Stimulated activated CD4-positive, alpha-beta T cell treated with anti-CD3 and anti-CD28 coated beads, Interleukin-15, amount 100 ng/mL, for 1 hour (primary cell): ENCODE measurements at places on chromosomes 2 and 18.

DNA sequence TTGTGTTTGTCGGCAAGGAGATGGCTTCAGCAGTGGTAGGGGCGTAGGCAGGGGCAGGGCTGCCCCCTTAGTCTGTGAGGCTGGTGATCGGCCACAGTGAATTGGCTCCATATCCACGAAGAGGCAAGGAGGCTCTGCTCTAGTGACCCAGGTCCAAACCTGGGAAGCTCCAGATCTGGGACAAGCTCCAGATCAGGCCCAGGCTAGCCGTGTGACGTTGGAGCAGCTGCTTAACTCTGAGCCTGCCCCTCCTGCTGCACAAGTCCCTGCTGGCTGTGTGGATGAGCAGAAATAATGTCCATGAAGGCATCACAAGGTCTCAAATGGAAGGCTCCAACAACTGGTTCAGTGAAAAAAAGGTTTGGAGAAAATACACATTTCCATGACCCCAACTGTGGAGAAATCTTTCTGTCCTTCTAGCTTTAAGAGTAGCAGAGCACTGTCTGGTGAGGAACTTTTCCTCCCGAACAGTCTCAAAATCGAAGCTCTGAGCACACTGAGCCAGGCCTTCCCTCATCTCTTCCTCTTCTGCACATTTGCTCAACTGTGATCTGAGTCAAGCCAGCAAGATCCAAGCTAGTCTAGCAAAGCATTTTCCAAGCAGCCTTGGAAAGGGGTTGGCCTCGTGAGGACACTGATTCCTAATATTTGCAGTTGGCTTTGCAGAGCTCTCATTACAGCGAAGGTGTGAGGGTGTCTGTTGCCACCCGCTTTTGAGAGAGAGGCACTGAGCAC is 67.0 kb upstream of the TCF7L1 start:
- DNase-seq, result no peak

- no peak for DNase-seq
Observed at GRCh38 chr18:10258836-10259474, 195.5 kb upstream of the APCDD1 start.

DNA sequence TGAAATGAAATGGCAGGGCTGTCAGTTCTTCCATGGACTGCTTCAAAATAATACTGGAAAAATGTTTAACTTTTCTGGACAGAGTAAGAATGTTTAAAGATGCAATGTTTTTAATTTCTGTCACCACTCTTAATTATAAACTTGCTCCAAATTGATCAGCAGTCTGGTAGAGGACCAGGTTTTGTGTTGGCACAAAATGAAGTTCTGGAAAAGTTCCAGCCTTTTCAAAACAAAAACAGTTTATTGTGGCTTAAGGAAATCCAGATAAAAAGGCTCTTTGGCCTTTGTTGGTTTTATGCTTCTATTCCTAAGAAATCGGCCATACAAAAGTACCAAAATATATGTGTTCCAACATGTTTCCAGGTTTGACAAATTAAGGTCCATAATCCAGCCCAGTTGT is 48.8 kb downstream of the PTRHD1 start:
- DNase-seq, result no peak

DNA sequence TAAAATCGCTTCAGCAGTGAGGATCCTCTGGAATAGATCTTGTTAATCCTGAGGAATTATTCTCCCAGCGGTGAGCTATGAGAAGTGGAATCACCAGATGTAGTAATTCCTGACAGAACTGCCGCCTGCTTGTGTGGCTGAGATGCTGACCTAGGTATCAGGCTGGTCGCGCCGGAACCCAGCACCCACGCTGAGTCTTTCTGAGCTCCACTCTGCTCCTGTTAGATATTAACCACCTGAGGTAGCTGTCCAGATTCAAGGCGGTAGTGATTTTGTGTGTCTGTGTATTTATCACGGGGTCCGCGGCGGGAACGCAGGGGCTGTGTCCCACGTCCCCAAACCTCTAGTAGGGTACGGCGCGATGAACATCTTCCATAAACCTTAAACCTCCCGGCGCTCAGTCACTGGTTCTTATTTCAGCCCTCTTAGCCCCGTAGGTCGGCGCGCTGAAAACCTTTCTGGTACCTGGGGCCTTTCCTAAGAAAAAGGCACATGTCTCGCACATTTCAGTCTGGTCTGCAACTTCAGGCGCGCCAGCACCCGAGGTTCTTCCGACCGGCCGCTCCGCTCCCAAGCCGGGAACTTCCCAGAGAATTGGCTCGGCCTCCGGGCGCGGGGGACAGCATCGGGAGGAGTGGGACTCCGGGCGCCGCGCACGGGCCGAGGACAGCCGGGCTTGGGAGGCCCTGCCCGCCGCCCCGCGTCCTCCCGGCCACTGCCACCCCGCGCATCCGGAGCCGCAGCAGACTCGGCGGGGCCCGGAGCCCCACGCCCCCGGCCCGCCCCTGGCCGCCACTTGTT is 542 bp upstream of the CNNM3 start:
- no peak for DNase-seq

DNA sequence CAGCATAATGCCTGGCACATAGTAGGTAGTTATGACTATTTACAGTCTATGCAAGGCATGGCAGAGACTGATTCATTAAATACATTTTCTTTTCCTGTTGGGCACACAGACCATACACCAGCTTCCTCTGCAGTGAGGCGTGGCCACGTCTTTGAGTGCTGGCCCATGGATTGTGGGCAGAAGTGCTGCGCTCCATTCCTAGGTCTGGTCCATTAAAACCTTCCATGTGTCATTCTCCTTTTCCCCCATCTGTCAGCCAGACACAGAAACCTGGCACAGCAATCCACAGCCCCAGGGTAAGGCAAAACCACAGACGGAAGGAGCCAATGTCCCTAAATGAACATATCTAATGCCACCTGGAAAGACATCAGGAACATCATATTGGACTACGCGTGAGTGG is 141.9 kb downstream of the TTC32 start:
- DNase-seq, result no peak

DNA sequence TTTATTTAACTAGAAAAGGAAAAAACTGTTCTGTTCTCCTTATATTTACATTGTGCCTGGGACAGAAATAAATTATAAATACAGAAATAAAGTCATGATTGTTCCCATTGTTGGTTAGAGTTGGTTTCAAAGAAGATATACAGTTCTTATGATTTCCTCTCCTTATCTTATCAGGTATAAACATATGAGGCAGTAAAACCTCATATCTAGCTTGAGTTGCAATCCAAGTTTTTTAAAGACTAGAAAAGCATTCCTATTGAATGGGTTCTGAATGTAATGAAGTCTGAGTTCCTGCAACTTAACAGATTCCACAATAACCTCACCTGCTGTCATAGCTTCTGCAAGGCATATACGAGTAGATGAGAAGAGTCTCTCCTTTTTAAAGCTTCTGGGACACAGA is 114.7 kb upstream of the CAVIN2 start:
- no peak for DNase-seq

DNA sequence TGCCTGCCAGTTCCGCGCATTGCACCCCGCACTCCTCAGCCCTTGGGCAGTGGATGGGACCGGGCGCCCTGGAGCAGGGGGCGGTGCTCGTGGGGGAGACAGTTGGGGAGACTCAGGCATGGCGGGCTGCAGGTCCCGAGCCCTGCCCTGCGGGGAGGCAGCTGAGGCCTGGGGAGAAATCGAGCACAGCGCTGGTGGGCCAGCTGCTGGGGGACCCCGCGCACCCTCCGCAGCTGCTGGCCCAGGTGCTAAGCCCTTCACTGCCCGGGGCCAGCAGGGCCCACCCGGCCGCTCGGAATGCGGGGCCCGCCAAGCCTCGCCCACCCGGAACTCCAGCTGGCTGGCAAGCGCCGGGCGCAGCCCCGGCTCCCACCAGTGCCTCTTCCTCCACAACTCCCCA is 488.8 kb upstream of the CHST9 start:
- no peak for DNase-seq

DNA sequence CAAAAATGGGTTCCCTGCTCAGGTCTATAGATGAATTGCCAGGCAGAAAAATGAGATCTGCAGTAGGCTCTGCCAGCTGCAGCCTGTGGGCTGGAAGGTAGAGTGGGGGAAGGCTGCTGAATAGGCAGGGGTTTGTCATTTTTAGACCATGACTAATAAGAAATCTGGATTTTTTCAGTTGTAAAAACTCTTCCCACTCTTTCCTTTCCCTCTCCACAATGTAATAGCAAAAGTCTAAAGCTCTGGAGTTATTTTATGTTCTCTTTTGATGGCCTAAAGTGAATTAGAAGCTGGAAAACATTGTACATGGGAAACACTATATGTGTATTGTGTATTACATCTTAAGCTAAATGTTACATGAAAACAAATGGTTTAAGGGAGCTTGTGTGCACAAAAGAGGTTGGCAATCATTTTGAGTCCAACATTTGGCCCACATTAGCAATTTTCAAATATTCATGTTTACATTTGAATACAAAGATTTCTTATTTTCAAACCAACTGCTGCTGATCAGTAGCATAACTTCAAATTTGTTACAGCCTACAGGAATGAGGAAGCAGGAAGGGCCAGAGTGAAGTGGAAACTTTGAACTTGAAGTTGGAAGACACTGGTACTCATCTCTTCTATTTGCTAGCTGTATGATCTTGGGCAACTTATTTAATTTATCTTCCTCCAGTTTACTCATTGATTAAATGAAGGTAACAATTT is 407.1 kb downstream of the SLC4A3 start:
- DNase-seq, result no peak

DNA sequence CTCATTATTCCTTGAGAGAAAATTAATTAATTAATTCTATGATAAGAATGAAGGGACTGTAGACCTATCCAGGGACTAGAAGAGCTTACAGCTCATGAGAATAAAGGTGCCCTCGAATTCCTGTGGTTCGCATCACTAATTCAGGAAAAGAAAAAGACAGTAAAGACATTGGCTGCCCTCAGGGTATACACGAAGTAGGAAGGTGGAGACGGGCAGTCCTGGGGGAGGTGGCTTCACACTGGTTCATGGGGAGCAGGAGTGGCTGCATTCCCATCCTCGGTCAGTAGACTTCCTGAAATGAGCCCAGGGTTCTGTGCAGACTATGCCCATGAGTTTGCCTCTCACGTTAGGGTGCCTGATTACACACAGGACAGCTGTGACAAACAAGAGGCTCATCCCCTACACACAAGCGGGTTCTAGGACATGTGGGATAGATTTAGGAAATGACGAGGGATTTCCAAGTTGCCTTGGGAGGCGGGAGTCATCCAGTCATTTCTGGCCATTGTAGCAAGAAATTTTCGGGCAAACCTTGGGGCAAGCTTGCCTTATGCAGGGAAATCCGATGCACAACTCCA is 282.2 kb downstream of the CYP26B1 start:
- no peak for DNase-seq

DNA sequence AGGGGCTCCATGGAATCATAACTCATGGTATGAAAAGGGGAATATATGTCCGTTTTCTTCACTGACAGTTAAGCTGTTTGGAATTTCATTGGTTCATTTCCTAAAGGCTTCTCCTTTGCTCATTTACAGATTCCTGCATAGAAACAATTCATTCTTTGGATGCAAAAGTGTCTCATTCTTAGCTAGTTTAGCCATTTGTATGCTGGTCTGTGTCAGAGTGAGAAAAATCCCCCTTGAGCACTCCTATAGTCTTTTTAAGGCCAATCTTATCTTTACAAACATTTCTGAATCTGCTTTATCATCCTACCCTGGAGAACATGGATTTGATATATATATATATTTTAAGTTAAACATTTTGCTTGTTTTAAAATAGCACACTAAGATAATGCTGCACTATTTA is 1260.9 kb upstream of the NRXN1 start:
- DNase-seq, result no peak

- no peak for DNase-seq
Observed at GRCh38 chr2:128646691-128647090, 328.0 kb upstream of the HS6ST1 start.

DNA sequence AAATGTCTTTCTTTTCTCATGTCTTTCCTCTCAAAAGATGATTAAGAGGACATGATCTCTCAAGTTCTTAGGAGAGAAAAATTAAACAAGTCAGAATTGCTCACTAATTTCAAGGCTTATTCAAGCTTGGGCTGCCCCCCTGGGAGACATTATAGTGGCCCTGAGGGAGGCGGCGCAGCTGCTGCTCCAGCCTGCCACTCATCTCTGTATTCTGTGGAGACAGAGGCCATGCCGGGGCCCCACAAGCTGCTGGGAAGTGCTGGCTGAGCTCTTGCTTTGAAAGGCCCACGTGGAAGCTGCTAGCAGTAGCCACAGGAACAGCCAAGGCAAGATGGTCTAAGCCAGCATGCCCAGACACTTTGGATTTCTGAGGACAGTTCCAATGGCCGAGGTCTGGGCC is 267.4 kb downstream of the LNPK start:
- DNase-seq, result no peak

DNA sequence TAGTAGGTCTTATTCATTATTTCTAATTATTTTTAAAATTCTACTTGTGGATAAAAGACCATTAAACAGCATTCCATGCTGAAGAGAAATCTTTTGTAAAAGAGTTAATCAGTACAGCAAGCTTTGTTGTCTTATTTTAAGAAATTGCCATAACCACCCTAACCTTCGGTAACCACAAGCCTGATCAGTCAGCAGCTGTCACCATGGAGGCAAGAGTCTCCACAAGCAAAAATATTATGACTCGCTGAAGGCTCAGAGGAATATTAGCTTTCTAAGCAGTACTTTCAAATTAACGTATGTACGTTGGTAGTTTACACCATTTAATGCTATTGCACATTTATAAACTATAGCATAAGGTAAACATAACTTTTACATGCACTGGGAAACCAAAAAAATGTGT is 650.5 kb upstream of the LINC00305 start:
- no peak for DNase-seq

DNA sequence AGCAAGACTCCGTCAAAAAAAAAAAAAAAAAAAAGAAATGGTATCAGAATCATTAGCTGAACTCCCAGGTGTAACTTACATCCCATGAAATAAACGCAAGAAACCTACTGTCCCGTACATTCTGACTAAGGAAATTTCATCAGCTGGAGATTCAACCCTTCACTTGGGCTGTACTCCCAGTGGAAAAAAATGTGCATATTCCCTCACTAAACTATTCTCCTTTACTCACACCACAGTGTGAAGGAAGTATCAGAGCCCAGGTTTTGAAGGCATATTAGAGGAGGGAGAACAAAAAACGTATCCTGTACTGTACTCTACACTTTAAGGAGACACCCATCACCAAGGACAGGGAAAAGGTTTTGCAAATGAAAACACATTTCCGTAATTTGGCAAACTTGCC is 64.3 kb downstream of the DNER start:
- DNase-seq, result no peak

- DNase-seq, result no peak
Observed at GRCh38 chr2:85583667-85584353, 421 bp upstream of the VAMP5 start.

- DNase-seq, result no peak
Observed at GRCh38 chr2:88606371-88607030, 20.8 kb downstream of the EIF2AK3 start.

DNA sequence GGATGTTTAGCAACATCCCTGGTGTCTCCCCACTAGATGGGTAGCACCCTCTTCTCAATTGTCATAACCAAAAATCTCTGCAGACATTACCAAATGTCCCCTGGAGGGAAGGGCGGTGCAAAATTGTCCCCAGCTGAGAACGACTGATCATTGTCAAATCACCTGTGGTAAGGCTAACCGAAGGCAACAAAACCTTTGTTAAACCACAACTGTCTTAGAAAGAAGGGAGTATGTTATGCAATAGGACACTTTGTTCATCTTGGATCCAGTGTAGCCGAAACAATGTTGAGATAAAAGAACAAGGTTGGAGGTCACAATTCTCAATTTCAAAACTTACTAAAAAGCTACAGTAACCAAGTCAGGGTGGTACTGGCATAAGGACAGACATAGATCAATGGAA is 50.3 kb upstream of the ST3GAL5 start:
- DNase-seq, result no peak

- DNase-seq, result no peak
Observed at GRCh38 chr2:215728504-215729065, 284.8 kb downstream of the MREG start.
